GM18507 (cell line): ENCODE measurements at places on chromosomes 2 and 18.

DNA sequence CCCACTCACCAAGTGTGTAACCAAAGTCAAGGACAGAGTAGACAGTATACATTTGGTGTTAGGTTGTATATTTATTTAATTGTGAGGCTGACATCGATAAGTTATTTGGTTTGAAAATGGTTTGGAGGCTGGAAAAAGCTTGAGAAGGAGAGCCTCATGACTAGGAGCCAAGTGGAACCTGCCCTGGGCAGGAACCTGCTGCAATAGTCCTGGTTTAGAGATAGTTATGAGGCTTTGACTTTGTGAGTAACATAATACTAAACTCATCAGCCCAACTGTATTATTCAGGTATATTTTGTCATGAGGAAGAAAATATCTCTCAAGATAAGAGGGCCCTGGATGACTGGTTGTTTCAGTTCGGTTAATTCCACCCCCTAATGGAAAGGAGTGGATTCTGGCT is 234.3 kb upstream of the CYRIA start:
- DNase-seq: no peak

- no peak for DNase-seq
Observed at GRCh38 chr2:6913415-6914157, 3.6 kb upstream of the RNF144A start.

DNA sequence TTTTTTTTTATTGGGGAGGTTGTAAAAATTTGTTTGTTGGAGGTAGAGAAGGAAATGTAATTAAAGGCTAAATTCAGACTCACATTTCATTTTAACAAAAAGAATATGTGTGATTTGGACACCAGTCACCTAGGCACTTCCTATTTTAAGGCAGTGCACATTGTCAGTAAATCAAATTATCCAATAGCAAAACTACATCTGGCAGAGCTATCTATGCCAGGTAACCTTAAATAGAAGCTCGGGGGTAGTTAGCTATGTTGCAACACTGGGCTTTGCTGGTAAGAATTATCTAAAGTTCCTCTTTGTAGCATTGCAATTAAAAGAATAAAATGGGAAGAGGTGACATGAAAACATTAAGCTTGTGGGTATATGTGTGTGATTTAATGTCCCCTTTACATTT is 1064.4 kb upstream of the ZEB2 start:
- DNase-seq: no peak

- no peak for DNase-seq
Observed at GRCh38 chr2:163553601-163554000, 182.2 kb downstream of the FIGN start.

DNA sequence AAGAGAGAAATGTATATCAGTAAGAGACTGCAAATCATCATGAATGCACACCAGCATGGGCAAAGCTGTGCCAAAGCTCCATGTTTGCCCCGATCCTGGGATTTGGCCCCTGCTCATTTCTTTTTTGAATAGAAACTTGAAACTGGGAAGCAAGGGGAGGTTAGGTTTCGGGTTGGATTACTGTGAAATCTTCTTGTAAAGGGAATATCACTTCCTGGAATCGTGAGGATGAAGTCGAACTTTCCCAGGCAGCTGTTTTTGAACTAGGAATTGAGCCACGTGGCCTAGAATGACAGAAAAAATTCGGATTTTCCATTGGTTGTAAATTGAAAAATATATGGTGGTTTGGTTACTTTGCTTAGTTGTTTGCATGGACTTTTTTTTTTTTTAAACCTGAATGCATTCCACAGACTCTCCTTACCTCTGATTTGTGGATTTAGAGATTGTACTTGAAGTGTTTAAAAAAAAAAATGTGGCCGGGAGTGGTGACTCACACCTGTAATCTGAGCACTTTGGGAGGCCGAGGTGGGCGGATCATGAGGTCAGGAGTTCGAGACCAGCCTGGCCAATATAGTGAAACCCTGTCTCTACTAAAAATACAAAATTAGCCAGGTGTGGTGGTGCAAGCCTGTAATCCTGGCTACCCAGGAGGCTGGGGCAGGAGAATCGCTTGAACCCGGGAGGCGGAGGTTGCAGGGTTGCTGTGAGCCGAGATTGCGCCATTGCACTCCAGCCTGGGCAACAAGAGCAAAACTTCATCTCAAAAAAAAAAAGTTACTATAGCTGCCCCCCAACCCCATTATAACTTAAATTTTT is 32.1 kb downstream of the GRHL1 start:
- no peak for DNase-seq

DNA sequence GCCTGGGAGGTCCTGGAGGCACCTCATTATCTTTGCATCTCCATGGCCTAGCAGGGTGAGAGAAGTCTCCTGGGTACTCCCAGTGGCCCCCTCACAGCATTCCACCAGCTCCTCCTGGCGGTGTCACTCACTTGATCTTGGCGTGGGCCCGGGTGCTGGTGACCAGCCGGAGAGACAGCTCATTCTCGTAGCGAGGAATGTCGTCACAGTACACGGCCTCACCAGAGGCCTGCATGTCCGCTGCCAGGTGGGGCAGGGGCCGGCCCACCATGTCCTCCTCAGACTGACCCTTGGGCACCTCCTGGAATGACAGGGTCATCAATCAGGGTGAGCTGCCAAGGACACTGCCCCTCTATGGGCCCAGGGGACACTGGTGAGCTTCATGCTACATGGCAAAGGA is 42.4 kb downstream of the XDH start:
- no peak for DNase-seq

- DNase-seq: no peak
Observed at GRCh38 chr2:211477537-211478275, 921.3 kb downstream of the CPS1 start.

GRCh38 chr18:62939926-62940325 is 224.6 kb downstream of the PHLPP1 start:
- no peak for DNase-seq

- DNase-seq: no peak
Observed at GRCh38 chr2:20620271-20620681, 30.6 kb downstream of the HS1BP3 start.

GRCh38 chr18:53225567-53226325 is 885.7 kb downstream of the DCC start:
- DNase-seq: no peak

GRCh38 chr2:156589381-156590079 is 153.4 kb downstream of the GPD2 start:
- peak; percentile 5 for DNase-seq

- no peak for DNase-seq
Observed at GRCh38 chr2:5851410-5851809, 159.2 kb downstream of the SOX11 start.

DNA sequence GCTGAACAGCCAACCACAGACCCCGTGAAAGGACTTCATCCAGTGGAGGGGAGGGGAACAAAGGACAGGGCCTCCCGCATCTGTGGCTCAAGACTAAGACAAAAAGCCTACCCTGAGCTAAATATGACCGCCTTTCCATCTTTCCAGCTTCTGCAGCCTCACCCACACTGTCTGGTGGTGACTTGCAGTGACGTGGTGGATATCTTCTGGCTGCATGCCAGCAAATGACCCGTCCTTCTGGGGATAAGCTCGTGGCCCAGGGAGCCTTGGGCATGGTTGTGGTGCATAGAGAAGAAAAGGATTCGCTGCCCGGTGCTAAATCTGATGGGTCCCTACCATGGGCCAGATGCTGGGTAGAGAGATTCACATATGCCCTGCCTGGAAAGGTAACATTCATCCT is 8.7 kb upstream of the NGEF start:
- DNase-seq: no peak

- no peak for DNase-seq
Observed at GRCh38 chr2:69923116-69923515, 8.2 kb downstream of the MXD1 start.

- DNase-seq: no peak
Observed at GRCh38 chr2:129936334-129936934, 43.0 kb upstream of the RAB6C start.

DNA sequence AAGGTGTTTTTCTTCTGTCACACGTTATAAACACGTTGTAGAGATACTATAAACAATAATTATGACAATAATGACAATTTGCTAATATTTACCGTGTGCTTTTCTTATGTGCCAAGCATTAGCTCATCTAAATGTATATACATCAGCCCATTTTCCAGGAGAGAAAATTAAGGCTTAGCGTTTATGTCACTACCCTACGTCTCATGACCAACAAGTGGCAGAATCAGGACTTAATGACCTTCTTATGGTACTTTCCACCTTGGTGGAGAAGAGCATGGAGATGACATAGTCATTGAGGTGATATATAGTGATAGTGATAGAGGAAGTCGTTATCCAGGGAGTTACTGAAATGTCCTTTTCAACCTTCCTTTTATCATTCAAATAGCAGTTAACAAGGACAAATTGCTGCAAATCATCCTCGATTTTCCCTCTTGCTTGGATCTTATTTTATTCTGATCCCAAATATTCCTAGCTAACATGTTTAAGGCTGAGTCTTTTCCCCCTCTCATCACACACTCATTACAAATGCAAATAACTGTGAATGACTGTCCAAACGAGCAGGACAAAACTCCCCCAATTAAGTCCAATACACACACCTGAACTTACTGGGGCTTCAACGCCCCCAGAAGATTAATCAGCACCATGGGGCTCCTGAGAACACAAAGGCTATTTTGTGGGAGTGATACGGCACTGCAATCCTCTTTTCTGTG is 27.3 kb downstream of the SPRED2 start:
- DNase-seq: no peak
